Urinary bladder (tissue), 4 donors: ENCODE measurements at places on chromosomes 3 and 15.

GRCh38 chr3:120429921-120430361 lies 20.9 kb downstream of the FSTL1 start:
- no peak for DNase-seq

DNA sequence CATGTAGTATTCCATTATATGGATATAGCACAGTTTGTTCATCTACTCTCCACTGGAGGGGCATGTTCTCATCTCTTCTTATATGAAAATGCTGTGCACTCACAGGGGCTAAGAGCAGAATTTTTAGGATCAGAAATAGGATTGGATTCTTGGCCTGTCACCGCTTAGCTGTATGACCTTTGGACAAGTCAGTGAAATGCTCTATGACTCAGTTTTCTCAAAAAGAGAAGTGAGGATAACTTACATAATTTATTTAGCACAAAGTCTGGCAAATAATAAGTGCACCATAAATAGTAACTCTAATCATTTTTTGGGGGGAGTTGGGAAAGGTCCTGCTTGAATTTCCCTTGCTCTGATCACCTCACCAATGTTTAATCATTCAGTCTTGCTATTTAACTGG lies 103.7 kb upstream of the LRIG1 start:
- DNase-seq: no peak

DNA sequence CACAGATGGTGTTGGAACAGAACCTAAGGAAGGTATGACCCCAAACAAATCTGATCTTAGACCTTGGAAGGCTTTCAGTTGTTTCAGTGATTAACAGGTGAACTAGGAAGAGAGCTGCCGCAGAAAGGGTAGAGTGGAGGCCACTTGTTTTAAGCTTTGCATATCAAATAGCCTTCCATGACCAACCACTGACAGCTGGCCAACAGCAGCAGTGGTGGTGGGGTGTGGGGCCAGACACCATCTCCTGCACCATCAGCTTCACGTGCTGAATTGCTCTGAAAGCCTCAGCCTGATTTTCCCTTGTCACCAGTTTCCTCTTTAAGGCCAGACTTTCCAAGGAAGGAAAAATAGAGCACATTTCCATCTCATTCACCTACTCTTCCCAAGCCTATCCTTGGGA lies 16.6 kb upstream of the OSBPL11 start:
- no peak for DNase-seq

DNA sequence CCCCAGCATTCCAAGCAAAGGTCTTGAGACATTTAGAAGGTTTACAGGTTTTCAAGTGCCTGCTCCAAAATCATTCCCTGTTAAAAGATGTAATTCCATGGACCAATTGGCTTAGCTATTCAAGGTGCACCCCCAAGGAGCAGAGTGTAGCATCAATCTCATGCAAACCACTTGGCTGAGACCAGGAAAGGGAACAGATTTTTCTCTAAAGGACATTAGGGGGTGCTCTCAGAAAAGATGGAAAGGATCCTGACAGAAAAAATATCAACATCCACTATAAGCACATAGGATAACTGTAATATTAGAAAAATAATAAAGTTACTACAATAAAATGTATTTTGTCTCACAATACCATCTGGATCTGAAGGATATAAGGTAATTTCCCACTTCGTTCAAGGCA lies 328.0 kb upstream of the CDIN1 start:
- no peak for DNase-seq

DNA sequence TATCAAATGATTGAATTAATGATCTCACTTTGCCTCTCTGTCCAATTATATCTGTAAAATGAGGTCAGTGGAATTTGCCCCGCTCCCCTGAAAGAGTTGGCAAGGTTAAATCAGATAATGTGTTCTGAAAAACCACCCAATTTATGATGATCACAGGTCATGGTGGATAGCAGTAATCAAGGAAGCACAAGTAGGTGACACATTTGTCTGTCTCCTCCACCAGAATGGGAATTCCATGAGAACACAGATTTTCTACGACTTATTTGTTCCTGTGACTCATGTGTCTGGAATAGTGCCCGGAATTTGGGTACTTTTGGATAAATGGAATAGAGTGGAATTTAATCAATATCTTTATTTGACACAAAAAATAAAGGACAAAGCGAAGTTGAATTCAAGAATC lies 220.9 kb upstream of the SUCLG2 start:
- DNase-seq: no peak

DNA sequence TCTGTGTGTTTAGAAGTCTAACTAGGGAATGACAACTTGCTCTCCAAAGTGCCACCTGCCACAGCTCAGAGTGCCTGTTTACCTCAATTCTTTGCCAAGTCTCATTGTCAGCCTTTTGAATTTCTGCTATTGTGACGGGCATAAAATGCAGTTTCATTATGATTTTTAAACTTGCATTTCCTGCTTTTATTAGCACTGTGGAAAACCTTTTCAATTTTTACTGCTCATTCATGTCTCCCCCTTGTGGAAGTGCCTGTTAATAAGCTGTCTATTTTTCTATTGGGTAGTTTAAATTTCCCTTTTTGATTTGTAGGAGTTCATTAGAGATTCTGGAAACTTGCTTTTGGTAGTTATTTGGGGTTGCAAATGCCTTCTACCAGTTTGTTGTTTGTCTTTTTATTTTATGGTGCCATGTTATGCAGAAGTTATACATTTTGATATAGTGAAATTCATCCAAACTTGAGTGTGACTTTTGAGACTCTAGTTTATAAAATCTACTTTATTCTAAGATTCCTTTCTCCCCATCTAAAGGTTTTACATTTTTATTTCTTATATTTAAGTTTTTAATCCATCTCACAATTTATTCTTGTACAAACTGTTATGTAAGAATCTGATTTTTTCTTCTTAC lies 53.9 kb upstream of the FRMD4B start:
- no peak for DNase-seq

DNA sequence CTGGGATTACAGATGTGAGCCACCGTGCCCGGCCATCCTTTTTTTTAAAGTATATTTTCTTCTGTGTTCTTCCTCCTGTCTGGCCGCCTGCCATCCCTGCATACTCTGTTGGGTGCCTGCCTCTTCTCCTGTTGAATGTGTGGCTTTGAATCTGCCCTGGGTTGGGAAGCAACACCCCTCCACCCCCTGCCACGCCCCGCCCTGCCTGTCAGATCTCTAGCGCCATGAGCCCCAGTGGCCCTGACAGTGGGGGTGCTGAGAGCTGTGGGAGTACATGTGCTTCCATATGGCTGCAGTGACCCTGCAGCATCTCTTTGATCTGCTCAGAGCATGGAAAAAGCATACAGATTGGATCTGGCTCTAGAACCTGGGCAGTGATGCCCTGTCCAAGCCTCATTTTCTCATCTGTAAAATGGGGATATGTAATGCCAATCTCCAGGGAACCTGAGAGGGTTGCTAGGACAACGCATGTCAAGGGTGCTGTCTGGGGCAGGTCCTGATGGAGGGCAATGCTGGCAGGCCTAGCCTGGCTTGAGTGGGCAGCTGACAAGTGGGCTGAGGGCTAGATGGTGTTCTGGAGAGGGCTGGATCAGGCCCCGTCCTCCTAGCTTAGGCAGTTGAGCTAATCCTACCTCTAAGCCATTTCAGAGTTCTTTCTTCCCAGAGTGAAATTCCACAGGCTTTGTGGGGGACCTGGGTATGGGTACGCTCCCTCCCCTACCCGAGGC lies 23.9 kb downstream of the CCDC13 start:
- DNase-seq: no peak

DNA sequence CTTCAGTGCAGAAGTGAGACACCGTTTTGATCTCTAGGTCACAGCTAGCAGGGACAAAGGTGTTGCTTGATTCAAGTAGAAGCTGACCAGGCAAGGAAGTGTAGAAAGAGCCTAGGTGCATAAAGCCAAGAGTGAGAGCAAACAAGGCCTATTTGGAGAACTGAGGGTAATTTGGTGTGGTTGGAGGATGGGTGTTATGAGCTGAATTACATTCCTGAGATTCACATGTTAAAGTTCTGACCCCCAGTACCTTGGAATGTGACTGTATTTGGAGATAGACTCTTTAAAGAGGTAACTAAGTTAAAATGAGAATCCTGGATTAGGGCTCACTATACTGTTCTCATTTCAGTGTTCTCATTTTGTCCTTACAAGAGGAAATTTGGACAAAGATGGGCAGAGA lies 191.3 kb downstream of the ZMAT3 start:
- DNase-seq: no peak

DNA sequence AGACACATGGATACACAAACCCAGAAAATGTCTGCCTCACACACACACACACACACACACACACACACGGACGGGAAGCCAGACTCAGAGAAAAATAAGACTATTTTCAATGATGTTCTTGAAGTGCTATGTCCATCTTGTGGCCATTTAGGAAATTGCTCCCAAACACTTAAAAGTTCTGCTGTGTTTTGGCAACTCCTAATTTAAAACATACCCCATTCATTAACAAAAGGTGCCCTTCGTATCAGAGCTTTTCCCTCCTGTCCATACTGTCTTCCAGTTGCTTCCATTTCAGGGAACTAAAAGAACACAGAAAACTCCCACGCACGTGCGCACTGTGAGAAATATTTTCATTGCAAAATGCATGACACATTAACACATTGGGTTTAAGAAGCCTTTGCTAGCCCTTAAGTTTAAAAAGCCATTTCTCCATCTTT lies 44.6 kb downstream of the SLC12A1 start:
- peak; percentile 18 for DNase-seq

DNA sequence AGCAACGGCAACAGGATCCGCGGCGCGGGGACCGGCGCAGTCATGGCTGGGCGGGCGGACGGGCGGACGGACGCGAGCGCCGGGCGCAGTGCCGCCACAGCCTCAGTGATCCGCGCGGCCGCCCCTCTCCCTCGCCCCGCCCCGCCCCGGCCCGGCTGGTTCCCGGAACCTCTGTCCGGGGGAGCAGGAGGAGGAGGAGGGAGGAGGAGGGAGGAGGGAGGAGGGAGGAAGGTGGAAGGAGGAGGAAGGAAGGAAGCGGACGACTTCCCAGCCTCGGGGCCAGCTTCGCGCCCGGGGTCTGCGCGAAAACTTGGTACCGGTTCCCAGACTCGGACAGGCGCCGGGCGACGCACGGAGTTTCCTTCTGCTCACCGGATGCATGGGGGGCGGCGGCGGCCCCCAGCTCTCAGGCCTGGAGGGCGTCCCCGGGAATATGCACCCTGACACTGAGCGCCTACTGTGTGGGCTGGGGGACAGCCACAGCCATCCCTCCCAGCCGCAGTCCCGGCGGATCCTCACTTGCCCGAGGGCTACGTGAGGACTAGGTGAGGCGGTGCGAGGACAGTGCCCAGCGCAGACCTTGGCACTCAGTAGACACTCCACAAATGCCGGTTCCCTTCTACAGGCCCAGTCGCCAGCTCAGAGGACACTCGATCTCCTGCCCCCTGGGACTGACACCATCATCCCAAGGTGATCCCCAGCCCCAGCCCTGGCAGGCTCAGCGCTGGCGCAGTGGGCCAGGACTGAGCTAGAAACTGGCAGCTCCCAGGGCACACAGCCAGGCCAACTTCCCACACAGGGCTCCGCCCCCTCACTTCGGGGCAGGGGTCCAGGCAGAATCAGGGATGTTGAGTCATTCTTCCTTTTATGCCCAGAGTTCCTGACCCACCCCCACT lies at the start of gene SHISA5:
Gene SHISA5, minus strand, starts transcription at position 124 of the 896 bp plus-strand sequence. Its CDS starts 80 bp downstream, at position 44.
- no peak for DNase-seq

DNA sequence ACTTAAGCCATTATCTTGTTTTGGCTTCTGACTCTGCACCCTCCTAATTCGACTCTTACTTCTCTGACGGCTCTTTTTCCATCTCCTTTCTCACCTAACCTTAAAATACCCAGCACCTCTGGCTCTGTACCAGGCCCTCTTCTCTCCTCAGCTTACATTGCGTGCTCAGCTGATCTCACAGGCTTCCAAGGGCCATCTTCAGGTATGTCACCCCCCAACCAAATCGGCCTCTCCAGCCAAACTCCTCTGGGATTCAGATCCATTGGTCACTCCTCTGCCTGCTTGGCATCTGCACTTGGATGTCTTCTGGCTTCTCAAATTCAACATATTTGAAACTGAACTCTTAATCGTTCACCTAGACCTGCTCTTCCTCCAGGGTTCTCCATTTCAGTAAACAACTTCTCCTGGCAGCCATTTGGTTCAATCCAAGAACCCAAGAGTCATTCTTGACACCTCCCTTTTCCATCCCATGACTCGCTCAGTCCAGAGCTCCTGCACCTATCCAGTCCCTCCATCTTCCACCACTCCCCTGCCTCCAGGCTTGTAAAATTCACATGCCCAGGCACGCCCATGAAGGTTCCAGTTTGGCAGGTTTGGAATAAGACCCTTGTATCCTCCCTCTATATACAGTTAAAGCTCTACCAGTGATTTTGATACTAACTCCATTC lies 35.2 kb upstream of the SLC41A3 start:
- DNase-seq: no peak

- DNase-seq: no peak
These were observed 680 bp downstream of the IFT122 start for GRCh38 chr3:129440618-129441190.

DNA sequence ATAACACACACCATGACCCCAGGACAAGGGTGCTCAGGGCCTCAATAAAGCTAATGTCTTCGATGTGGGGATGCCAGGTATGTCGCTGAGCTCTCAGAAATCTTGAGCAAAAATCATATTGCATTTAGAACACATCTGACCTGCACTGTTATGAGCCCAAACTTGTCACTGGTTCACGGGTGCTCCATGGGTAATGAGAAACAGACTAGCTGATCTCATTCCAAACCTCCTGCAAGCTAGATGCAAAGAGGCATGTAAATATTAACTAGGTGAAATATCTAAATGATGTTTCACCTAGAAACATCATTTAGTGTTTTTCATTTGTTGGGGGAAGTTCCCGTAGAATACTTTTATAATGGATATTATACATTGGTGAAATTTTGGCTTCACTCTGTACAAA lies 549.4 kb downstream of the OCA2 start:
- DNase-seq: no peak

DNA sequence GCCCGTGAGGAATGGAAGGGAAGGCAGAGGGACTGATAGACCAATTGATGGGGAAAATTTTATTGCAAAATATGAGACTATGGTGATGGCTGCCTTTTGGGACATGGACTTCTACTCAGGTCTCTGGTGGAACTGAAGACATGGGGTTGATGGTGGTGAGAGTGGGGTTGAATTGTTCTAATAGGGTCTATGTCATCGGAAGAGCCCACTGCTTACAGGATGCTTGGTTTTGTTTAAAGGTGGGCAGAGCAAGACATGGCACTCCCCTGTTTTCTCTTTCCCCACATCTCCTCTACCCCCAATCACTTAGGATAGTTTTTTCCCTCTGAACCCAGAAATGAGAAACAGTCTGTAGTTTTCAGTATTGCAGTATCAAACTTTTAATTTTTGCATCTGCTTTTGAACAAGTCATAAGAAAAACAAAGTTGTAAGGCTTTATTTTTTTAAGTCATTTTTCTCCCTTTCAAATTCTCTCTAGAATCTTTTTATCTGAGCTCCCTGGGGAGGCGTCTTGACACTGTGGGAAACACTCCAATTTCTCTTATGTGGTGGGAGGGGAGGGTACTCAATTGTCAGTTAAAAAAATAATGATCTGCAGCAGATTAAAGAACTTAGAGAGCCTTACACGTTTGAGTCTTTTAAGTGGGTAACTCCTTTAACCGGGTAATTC lies 276.2 kb upstream of the TBC1D5 start:
- DNase-seq: no peak

- no peak for DNase-seq
These were observed 3.2 kb downstream of the MASP1 start for GRCh38 chr3:187288131-187288854.
